ENCODE measurements at places on chromosomes 11 and 22.
A peak's percentile ranks its signal among the peaks of the same experiment; 100 is the strongest.

DNA sequence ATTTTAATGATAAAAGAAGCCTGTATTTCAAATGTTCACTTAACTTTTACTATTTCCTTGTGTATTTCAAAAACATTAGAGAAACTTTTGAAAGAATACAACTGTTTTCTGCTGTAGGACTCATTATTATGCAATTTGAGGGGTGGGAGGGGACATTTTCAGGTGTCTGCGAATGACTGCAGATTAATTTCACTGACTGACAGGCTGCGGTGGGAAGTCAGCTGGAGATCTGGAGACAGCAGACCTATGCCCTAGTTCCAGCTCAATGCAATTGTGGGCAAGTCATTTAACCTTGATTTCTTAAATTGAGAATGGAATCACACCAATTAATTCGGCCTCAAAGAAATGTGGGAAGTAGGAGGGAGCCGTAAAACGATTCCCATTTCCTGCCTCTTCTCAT lies 128.7 kb downstream of the ARL14EP start:
- no peak for DNase-seq

- DNase-seq: no peak
Measured at GRCh38 chr22:44271732-44272400, 40.9 kb downstream of the SHISAL1 start.

DNA sequence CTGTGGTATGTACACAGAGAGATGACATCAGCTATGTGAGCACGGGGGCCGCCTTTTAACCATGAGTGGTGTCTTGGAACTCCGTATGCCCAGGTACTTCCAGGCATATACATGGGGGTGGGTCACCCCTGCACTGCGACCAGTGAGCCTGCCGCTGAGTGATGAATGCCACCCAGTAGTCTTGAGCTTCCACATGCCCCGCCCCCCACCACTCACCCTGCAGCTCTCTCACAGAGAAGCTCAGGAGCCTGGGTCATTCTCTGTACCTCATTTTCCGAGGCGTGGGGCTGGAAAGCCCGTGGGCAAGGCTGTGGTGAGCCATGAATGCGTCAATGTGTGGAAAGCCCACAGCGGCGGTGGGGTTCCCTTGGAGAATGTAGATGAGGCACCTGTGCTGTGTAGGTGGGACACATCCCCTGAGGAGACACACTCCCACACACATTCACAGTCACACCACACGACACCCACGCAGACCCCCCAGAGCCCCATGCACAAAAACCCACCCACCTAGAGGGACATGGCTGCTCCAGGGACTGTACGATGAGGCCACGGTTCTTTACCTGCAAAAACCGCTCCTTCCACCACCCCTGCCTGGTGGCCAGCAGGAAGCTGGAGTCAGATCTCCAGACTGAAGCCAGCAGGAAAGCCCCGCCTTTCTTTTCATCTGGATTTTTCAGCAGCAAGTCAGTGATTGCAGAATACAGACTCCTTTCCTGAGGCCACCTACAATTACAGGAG lies 67.6 kb downstream of the PIWIL3 start:
- DNase-seq: no peak

GRCh38 chr11:62669420-62670161 lies 1.9 kb upstream of the UQCC3 start:
- peak; percentile 66 for DNase-seq

GRCh38 chr11:73271936-73272679 lies at the start of gene P2RY6:
Gene P2RY6, plus strand, starts transcription at chr11:73272338. Its CDS starts 24,181 bp downstream, at chr11:73296519.
- DNase-seq: no peak

- no peak for DNase-seq
Measured at GRCh38 chr11:13137844-13138301, 128.8 kb downstream of the RASSF10 start.

- DNase-seq: no peak
Measured at GRCh38 chr11:110691926-110692325, 20.3 kb downstream of the ARHGAP20 start.

DNA sequence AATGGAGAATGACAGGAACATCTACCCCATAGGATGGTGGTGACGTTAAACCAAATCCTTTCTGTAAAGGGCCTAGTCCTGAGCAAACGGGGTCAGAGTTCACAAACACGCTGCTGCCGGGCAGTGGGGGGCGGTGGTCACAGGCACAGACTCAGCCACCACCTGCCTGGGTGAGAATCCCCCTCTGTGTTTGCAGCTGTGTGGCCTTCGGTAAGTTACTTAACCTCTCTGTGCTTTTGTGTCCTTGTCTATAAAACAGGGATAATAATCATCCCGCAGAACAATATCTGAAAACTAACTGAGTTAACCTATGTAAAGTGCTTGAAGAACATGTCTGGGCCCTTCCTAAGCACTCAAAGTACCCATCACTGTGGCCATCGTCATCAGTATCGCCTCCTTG lies 26.0 kb upstream of the PDGFB start:
- DNase-seq: no peak
